Midbrain (tissue), 1 donor: ENCODE measurements at places on chromosomes 1 and 21.

DNA sequence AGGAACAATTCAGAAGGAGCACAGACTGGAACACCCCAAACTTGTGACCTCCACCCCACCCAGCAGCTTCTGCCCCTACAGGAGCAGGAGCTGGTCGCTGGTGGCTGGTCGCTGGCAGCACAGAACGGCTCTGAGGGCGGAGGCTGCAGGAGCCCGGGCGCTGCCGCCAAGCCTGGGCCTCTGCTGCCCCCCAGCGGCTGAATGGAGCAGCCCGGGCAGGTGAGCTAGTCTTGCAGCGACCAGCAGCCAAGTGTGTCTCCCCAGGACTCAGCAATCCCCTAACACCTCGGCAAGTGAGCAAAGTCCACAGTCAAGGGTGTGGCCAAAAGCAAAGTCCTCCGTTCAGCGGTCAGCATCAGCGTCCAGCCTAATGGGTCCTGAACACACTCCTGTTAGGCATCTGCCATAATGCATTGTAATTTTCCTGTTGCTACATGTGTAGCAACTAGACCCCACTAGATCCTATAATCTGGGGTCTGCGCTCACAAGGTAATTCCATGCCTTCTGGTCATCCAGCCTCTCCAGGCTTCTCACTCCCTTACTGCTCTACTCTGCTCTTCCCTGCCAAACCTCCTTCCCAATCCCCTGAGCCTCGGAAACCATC lies 12.1 kb upstream of the GJB5 start:
- DNase-seq, result peak; percentile 80

- peak; percentile 92 for DNase-seq
These were observed at the start of gene IARS2 for GRCh38 chr1:220094016-220094911. IARS2 (plus strand) TSS chr1:220094132; CDS start chr1:220094217, 85 bp downstream.

GRCh38 chr1:64516803-64517568 lies 47.1 kb downstream of the CACHD1 start:
- DNase-seq, result no peak

DNA sequence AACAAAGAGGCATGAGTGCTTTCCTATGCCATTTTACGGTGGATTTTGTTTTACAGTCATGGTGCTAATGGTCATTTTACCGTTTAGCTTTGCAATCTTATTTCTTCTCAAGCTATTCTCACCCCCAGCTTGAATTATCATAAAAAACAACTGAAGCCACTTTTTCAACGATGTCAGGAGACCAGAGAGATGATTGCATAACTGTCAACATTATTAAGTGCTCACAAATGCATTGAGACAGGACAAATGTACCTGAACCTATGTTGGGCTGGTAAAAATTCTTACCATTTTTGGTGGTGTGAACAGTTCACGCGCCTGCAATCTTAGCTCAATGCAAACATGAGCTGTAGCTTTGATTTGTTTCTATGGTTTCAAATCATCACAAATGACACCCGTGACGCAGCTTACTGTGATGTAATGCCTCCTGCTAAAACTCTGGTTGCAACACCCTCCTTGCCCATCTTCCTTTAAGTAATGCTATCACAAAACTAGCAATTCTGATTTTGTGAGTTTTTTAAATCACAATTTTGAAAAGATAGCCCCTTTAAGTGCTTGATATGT lies 104.4 kb downstream of the UCHL5 start:
- DNase-seq, result no peak

DNA sequence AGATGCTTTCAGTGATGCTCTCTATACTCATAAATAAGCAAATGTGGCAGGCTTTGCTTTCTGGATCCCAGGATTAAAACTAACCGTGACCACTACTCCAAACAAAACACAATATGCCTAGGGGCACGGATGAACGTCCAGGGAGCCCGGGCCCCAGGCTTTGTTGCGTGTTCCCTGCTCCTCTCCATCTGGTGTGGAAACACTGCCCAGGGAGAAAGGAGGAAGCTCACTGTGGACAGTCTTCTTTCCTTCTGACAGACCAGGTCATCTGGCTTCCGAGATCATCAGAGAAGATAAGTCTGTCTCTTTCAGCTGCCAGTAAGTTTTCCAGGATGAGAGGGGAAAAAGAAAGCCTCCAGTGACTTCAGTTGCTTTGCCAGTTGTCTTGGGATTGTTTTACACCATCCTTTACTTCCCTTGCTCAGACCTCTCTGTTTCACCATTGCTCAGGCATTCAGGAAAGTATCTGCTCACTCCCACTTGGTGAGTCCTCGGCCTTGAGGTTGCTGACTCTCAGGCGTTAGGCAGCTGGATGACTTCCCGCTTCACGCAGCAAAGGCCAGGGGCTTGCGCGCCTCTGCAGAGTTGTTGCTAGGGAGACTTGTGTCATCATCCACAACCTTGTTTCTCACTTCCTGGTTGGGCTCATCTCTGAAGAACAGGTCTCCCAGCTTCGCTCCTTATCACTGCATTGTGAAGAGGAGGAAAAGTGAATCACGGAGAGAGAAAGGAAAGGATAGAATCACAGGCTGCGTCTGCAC lies 20.6 kb upstream of the PGD start:
- no peak for DNase-seq

GRCh38 chr1:227773558-227773957 lies 38.3 kb downstream of the SNAP47 start:
- no peak for DNase-seq

GRCh38 chr1:82994616-82995263 lies 1004.2 kb downstream of the TTLL7 start:
- DNase-seq, result no peak

DNA sequence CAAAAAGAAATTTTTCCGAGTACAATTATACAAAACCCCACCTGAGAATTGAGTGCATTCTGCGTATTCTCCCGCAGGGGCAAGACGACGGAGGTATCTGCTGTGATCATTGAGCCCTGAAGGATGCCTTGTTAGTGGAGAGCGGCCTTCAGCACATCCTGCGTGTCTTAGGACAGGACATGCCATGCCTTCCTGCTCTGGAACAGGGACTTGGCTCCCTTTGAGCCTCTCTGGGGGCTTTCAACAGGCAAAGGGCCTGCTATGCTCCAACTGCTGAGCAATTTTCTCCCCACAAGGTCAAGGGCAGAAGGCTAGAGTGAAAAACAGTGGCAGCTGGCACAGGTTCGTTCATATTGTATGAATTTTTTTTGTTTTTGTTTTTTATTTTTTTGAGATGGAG lies 52.4 kb downstream of the TOR1AIP2 start:
- DNase-seq, result no peak

DNA sequence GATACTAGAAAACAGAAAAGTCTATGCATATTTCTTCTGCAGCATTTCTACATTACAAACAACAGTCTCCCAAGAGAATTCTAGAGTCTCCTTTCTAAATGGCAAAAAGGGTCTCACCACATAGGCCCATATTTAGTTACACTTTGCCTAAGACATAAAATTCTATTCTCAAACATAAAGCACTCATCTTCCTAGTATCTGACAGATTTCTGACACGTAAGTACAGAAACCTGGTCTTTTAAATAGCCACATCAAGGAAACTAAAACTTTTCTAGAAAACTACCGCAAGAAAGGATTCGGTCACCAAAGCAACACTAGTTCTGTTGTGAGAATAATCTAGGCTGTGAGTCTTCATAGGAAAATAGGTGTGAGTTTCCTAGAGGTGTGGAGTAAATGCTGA lies 33.6 kb upstream of the CTSK start:
- DNase-seq, result no peak

DNA sequence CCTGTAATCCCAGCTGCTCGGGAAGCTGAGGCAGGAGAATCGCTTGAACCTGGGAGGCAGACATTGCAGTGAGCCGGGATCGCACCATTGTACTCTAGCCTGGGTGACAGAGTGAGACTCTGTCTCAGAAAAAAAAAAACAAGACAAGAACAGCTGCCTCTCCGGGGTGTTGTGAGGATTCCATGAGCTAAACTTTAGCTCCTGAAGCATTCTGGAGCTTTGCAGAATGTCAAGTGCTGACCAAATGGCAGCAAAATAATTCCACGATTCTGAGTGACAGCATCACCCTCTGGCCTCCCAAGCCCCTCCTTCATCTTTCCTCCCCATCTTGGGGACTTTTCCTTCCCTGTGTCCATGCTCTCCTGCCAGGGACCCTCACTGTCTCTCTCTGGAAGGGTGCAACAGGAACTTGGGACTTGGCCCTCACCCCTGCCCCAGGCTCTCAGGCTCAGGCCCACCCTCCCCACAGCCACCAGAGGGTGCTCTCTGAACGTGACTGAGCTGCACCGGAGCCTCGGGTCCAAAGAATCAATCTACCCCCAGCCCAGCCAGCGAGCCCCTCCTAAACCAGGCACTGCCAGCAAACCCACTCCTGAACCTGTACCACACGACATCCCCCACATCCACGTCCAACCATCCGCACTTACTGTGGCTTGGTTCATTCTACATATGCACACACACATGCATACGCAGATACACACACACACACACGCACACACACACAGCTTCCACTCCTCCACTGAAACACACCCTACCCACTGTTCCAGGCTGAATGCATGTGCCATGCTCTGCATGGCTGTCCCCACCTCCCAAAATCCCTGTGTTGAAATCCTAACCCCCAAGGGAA lies 45.7 kb downstream of the ACOT7 start:
- no peak for DNase-seq

GRCh38 chr1:20262810-20263534 lies 27.7 kb upstream of the VWA5B1 start:
- DNase-seq, result no peak

GRCh38 chr1:212328248-212328647 lies 43.0 kb downstream of the PPP2R5A start:
- no peak for DNase-seq

DNA sequence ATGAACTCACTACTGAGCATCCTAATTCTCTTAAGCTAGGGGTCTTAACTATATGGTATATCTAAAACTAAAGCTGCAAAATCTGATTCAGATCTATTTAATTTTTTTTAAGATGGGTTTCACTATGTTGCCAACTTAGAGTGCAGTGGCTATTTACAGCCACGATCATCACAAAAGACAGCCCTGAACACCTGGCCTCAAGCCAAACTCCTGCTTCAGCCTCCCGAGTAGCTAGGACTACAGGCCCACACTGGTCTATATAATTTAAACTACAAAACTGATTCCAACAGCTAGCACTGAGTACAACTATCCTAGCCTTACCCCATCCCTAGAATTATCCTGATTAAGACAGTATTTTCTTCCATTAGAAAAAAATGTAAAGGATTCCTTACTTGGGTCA lies 37.1 kb downstream of the EIF4G3 start:
- DNase-seq, result peak; percentile 24

- DNase-seq, result no peak
These were observed 5.2 kb upstream of the OXCT2 start for GRCh38 chr1:39776400-39776713.

DNA sequence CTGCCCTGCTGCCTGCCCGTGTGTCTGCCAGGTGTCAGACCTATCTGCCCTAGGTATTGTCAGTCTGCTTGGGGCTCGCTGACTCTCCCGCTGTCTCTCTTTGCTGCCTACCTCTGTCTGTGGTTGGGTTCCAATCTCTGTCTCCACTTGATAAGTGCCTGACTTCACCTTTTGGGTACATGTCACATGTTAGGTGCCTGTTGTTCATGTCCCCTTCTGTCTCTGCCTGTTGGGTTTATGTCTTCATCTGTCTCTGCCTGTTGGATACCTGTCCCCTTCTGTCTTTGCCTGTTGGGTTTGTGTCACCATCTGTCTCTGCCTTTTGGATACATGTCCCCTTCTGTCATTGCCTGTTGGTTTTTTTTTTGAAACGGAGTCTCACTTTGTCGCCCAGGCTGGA lies 14.6 kb downstream of the RPS6KA1 start:
- DNase-seq, result no peak

- DNase-seq, result no peak
These were observed 32.7 kb downstream of the TM2D1 start for GRCh38 chr1:61692155-61692800.

- DNase-seq, result no peak
These were observed 139.5 kb downstream of the ZZZ3 start for GRCh38 chr1:77542813-77543420.

- no peak for DNase-seq
These were observed 31.1 kb upstream of the CYP4B1 start for GRCh38 chr1:46767649-46768282.

DNA sequence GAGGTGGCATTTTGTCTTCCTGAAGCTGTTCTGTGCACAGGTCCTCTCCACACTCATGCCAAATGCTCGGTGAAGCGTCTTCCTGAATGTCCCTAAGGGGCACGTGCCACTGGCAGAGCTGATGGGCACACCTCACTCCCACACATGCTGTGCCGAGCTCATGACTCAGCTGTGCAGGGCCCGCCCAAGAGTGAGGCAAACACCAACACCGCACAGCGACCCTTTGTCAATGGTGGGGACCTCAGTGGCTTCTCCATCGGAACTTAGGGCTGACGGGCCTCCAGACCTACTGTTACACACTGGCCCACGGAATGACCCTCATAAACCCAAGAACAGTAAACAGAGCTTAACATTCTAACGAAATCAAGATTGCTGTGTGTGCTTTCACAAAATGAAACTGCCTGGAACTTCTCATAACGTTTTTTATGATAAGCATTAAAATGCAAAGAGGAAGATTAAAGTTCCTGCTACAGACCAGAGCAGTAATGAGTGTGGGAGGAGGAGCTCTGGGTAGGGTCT lies 89.3 kb downstream of the SIM2 start:
- no peak for DNase-seq

- DNase-seq, result no peak
These were observed 58.8 kb upstream of the C1orf115 start for GRCh38 chr1:220631238-220631815.

GRCh38 chr1:61213245-61214011 lies 131.1 kb downstream of the NFIA start:
- DNase-seq, result no peak

DNA sequence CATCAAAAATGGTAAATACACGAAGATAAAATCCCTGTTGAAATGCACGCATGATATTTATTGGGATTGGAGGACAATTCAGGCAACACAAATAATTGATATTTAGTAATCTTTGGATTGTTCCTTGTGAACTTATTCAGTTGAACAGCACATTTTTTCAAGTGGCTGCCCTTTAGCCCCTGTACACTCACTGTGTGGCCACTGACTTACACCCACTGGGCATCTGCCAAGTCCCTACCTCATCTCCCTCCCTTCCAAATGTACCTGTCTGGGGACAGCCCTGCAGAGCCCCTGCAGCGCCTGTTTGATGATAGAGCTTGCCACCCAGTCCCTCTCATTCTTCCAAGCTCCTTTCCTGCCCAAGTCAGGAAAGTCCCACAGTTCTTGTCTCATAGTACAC lies 154.3 kb downstream of the GLUL start:
- no peak for DNase-seq

DNA sequence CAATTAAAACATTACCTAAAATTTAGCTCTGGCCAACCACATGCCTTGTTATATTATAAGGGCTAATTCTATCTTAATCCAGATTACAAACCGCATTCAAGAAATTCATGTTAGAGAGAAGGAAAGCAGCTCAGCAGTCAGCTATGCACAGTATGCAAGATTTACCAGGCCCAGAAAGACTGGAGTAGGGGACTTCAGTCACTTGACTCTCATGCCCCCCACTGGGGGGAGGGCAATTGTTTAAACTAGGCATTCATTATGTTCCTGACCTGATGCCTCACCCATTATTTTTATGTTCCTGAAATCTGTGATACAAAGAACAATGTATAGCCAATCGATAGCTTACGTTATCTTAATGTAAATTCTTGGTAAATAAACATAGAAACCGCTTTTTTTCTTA lies 96.9 kb downstream of the ZNF644 start:
- DNase-seq, result no peak

- DNase-seq, result no peak
These were observed 79.9 kb downstream of the CLIC4 start for GRCh38 chr1:24825174-24825573.
